Progenitor cell of endocrine pancreas (in vitro differentiated cells): ENCODE measurements at places on chromosomes 4 and X. TPM values are rescaled to one million over a fixed set of nuclear protein-coding genes. Genes with fewer than 3 reads are reported as not detected.

- H3K36me3 ChIP-seq: no peaks in the 10 kb centered on the region
- no peak for DNase-seq
- no peaks in the 10 kb centered on the region for H3K27me3 ChIP-seq
- no peaks in the 10 kb centered on the region for H3K4me1 ChIP-seq
- no peak overlapping the region for H3K4me3 ChIP-seq
These were observed 21.4 kb upstream of the ANXA10 start for GRCh38 chr4:168070903-168071302.

- no peaks in the 10 kb centered on the region for H3K27me3 ChIP-seq
- no peaks in the 10 kb centered on the region for H3K36me3 ChIP-seq
- H3K27ac ChIP-seq: no peak overlapping the region
- DNase-seq: no peak
- peaks cover 1% of the 10 kb centered on the region for H3K4me1 ChIP-seq
These were observed 5.9 kb upstream of the SASH3 start for GRCh38 chrX:129773649-129774458.

Gene ZAR1
- 0.27 TPM in 1 of 2 replicates, not detected in the other for total RNA-seq

DNA sequence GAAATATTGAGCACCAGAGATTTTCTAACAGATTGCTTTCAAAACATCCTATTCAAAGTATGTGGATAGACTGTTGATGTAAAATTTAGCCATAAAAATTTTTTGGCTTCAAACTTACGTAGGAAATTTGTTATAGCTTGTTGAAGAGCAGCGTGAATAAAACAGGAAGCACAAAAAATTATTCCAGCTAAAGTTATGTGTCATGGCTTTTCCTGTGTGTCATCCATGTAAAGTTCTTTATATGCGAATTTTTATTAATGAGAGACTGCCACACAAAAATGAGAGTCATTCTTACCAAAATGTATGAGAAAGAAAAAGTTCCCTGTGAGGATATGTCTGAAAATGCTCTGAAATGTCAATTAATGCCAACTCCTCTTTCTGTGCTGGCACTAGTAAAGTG, 19.5 kb downstream of the EPGN start:
- DNase-seq: no peak
- H3K4me1 ChIP-seq: peaks cover 5% of the 10 kb centered on the region
- H3K27me3 ChIP-seq: no peaks in the 10 kb centered on the region
- H3K4me3 ChIP-seq: no peak overlapping the region

DNA sequence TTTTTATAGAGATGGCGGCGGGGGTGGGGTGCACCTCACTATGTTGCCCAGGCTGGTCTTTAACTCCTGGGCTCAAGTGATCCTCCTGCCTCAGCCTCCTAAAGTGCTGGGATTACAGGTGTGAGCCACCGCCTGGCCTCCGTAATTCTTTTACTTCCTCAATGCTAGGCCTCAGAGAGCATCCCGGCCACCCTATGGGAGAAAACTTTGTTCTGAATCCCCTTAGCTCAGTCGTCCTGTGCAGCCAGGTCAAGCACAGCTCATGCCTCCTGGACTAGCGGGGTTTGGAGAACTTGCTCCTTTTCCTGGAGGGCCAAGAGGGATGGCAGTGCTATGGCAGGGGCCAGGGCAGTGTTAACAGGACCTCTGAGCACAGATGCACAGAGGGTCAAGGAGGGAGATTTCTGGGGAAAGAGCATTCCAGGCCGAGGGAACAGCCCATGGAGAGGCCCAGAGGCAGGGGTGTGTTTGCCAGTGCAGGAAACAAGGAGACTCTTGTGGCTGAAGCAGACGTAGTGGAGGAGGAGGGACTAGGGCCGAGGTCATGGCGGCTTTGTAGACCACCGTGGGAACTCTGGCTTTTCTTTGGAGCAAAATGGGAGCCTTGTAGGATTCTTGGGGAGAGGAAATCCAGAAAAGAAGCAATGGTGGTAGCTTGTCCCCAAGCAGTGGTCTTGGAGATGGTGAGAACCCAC, 9.8 kb upstream of the TNIP2 start:
- DNase-seq: no peak
- no peaks in the 10 kb centered on the region for H3K36me3 ChIP-seq
- H3K4me3 ChIP-seq: no peak overlapping the region
- H3K4me1 ChIP-seq: peaks cover 2% of the 10 kb centered on the region
- H3K27me3 ChIP-seq: peaks cover 9% of the 10 kb centered on the region
- no peak overlapping the region for H3K27ac ChIP-seq

DNA sequence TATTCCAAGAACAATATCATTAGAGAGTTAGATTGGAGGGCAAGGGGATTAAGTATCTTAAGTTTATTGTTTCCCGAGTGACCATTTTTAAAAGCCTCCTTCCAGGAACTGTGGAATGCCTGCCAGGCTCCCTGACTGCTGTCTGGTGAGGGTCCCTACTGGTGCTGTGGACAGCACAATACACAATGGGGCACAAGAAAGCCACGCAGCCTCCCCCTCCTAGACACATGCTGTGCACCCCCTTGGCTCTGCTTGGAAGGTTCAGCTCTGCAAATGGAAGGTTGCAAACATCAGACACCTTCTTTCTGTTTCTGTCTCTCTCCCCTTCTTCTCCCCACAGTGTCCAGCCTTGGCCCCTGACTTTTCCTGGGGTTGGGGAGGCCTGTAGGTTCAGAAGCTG, 153.2 kb downstream of the SHROOM3 start:
- H3K27me3 ChIP-seq: no peaks in the 10 kb centered on the region
- H3K4me1 ChIP-seq: peaks cover 69% of the 10 kb centered on the region
- H3K36me3 ChIP-seq: no peaks in the 10 kb centered on the region
- H3K4me3 ChIP-seq: no peak overlapping the region
